ENCODE measurements at places on chromosomes 2 and 18.
A peak's percentile ranks its signal among the peaks of the same experiment; 100 is the strongest.

DNA sequence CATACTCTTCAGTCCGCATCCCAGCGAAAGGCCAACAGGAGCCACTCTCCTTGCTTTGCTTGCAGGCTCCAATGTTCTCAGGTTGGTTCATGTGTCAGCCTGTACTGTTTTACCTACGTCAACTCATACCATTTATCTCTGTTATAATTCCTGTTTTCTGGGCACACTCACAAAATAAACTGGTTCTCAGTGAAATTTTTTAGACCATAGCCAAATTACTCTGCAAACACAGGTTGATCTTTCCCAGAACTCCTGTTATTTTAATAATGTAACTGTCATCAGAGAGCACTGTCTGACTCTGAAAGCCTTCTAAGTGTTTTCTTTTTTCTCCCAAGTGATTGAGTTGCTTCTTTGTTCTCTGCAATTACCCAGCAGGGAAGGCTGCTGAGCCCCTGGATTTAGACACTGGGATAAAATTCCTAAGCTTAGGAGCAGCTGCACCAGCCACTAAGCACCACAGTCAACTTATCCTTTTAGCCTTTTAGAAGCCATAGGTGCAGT lies 111.6 kb upstream of the PIEZO2 start:
- DNase-seq: no peak

- DNase-seq: peak; percentile 36
These were observed 540.1 kb downstream of the NRXN1 start for GRCh38 chr2:50491541-50492476.

- peak; percentile 46 for DNase-seq
These were observed 144.1 kb downstream of the UBE2E3 start for GRCh38 chr2:181124497-181124896.

DNA sequence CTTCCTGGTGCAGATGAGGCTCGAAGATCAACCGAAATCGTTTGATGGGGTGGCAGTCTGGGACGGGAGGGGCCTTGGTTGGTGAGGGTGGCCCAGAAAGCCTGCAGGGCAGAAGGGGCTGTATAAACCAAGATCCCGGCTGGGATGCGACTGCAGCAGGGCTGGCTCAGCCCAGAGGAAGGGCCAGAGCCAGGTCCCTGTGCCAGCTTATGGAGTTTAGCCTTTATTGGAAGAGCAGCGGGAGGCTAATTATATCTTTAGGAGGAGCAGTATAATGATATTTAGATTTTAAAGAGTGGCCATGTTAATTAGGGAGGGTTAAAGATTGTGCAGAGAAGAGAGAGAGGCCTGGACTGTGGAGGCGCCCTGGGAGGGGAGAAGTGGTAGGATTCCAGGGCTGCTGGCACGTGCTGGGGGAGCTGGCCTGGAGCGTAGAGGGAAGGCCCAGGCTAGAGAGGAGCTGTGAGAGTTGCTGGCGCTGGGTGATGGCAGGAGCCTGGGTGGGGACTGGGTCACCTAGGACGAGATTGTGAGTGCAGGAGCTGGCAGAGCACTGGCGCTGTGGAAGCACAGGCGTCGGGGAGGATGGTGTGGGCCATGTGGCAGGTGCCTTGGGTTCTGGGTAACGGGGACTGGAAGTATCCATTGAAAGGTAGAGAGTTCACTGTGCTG lies 25.1 kb downstream of the TRAF3IP1 start:
- DNase-seq: no peak

GRCh38 chr2:159298967-159299366 lies 12.5 kb upstream of the WDSUB1 start:
- DNase-seq: no peak

- DNase-seq: no peak
These were observed at the start of gene CTNNA2 for GRCh38 chr2:79512442-79513401. TSS of gene CTNNA2 (plus strand) at chr2:79513051.

- peak; percentile 25 for DNase-seq
These were observed 13.4 kb downstream of the HNRNPA3 start for GRCh38 chr2:177225965-177226360.

DNA sequence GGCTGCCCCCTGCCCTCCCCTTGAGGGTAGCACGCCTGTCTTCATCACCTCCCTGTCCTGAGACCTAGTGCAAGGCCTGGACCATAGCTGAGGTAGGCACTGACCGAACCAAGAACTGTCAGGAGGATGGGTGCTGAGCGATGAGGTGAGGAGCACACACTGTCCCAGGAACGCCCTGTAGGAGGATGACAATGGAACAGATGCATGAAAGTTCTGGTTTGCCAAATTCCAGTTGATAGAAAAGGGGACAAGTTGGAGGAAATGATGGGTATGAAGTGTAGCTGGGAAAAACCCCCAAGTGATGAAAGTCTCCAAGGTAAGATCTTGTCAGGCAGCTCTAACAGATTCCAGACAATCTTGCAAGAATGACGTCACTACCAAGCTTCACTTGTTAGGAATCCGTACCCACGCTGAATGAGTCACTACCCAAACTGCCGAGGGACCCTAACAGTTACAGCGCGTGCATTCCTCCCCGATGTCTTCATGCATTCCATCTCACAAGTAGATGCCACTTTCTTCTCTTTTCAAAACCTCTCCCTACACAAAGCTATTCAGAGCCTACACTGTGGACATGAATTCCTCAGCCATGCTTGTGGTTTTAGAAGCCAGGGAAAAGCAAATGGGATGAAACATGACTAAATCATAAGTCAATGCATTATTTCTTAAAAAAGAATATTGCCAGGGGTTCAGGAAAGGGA lies 27.6 kb downstream of the MRPL33 start:
- peak; percentile 90 for DNase-seq
